ENCODE measurements at places on chromosomes 7 and 10.

DNA sequence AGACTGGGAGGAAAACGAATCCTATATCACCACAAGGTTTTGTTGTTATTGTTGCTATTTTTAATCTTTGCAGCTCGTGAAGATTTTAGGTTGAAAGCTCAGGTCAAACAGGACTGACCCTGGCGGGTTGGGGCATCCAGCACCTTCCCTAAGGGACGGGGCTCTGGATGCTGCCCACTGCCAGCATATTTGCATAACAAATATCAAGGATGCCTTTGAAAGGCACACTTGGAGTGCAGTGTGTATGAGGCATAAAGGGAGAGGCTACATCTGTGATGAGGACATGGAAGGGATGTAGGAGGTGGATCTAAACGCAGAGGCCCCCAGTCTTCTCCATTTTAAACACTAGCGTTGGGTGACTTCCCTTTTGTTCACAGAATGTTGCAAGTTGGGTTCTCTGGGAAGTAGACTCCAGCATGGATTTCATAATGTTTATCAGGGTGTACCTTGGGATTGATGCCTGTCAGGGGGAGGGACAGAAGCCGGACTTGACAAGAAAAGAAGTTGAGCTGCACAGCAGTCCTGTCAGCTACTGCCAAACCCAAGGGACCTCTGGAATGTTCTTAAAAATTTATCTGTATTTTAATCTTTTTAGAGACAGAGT lies 181.1 kb upstream of the IMMP2L start:
- DNase-seq, result no peak

DNA sequence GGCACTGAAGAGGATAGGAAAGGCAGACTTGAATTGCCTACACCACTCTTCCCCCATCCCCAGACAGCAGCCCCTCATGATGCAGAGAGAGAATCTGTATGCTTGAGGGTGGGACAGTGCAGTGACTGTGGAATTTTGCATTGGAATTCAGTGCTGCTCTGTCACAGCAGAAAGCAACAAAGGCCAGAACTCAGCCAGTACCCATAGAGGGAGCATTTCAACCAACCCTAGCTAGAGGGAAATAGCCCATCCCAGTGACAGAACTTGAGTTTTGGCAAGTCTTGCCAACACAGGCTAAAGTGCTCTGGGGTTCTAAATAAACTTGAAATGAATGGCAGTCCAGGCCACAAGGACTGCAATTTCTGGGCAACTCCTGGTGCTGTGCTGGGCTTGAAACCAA lies 80.4 kb downstream of the TES start:
- DNase-seq, result no peak

DNA sequence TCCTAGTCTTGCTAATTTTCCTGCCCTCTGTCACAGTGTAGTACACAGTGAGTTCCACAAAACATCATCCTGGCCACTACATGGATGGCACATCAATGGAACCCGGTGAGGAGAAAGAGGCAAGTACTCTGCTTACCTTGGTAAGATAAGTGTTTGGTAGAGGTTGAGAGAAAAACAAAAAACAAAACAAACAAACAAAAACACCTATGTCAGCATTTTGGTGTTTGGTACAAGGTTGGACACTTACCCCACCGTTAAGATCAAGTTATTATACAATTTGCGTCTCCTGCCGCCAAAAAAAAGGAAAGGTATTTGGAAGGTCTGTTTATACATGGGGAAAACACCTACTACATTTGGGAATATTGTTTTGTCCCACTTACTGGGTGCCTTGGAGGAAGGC lies 72.7 kb downstream of the ZNF248 start:
- no peak for DNase-seq

GRCh38 chr10:86770412-86770960 lies 14.1 kb downstream of the BMPR1A start:
- DNase-seq, result no peak

DNA sequence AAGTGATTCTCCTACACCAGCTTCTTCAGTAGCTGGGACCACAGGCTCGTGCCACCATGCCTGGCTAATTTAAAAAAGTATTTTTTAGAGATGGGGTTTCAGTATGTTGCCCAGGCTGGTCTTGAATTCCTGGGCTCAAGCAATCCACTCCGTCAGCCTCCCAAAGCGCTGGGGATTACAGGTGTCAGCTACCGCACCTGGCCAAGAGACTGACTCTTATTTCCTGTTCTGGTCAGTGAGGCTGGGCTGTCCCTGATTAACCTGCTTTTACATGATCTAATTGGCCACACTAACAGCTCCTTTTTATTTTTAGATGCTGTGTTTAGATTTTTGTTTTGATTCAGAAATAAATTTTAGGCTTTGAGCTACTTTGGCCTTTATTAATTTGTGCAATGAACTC lies 203.9 kb downstream of the NXPH1 start:
- no peak for DNase-seq

- DNase-seq, result no peak
Measured at GRCh38 chr7:29557954-29558353, 5.7 kb upstream of the PRR15 start.

GRCh38 chr10:24006741-24007140 lies 202.2 kb upstream of the KIAA1217 start:
- DNase-seq, result no peak

DNA sequence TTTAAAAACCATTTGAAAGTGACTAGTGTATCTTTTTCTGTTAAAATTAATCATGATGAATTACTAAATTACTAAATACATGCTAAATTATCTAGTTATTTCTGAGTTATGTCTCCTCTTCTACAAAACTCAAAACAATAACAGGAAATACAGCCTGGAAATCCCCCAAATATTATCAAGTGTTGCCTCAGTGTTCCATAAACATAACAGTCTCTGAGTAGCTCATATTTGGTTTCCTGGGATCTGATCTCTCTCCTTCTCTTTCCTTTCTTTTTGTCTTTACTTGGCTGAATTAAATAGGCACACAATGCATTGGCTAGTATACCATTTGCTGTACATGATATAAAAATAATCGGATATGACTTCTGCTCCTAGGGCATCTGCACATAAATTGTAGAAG lies 277.6 kb upstream of the IGFBP3 start:
- no peak for DNase-seq

DNA sequence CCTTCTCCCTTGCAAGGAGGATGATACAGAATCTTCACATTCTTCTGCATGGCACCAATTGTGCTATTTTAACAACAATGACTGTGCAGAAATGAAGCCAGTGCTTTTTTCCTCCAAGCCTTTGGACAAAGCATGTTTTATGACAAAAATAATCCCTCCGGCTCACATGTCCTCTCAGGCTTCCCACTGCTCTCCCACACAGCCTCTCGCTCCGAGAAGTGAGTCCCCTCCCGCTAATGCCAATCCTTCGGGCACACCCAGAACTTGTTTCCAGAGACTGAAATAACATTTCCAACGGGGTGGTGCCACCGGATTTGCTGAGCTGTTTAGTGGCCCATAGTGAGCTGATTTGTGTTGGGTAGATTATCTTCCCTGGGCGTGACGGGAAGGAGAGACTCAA lies 35.8 kb downstream of the RBM17 start:
- no peak for DNase-seq

DNA sequence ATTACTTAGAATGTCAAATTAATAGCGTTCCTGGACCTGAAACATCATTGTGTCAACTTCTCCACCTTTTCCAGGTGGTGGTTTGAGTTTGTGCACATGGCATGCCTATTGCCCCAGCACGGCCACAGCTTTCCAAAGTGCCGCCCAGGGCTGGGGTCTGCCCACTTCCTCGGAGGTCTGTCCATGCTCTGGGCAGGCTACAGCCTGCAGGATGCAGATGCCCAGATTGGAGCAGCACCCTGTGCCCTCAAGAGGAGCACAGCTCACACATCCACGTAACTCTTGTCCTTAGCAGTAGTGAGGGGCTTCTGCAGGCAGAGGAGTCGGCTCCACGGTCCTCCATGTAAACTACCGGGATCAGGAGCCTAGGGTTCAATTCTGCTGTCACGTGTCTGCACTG lies 238.6 kb downstream of the EBF3 start:
- DNase-seq, result no peak

GRCh38 chr7:84237533-84238173 lies 43.1 kb upstream of the SEMA3A start:
- no peak for DNase-seq

GRCh38 chr7:135420786-135421185 lies 89.1 kb downstream of the CNOT4 start:
- no peak for DNase-seq

DNA sequence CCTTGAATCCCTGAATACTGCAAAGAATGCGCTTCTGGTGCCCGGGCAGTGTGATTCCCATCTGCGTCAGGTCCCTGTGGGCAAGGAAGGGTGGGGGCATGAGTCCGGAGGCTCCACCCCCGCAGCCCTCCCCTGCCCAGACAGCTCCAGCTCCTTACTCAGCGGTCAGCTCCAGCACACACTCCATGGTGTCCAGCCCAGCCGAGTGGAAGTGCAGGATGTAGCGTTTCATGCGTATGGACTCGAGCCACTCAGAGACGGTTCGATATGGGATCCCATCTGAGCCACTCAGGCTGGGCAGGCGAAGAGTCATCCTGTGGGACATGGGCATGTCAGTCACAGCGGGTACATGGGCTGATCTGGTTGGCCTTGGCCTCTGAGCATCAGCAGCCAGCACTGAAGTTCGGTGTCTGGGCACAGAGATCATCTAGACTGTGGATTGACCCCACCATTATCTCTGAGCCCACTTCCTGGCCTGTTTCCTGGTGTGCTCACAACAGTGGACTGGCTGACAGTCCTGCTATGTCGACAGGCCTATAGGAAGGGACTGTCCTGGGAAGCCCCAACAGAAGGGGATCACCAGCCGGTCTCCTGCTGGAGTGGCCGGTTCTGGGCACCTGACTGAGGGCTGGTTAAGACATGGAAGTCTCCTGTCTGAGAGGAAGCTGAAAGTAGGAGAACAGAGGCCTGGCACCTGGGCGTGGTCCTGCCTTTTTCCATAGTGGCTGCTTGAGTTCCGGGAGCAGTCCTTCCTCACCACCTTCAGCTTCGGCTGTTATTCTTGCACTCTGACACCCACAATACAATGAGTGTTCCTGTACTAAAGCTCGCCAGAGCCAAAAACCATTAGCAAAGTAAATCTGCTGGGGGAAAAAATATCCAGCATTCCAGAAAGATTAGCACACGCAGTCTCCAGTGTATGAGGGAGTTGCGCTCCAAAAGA lies 10.6 kb downstream of the ZYX start:
- no peak for DNase-seq

GRCh38 chr7:19463581-19463980 lies 245.3 kb downstream of the POLR1F start:
- no peak for DNase-seq

DNA sequence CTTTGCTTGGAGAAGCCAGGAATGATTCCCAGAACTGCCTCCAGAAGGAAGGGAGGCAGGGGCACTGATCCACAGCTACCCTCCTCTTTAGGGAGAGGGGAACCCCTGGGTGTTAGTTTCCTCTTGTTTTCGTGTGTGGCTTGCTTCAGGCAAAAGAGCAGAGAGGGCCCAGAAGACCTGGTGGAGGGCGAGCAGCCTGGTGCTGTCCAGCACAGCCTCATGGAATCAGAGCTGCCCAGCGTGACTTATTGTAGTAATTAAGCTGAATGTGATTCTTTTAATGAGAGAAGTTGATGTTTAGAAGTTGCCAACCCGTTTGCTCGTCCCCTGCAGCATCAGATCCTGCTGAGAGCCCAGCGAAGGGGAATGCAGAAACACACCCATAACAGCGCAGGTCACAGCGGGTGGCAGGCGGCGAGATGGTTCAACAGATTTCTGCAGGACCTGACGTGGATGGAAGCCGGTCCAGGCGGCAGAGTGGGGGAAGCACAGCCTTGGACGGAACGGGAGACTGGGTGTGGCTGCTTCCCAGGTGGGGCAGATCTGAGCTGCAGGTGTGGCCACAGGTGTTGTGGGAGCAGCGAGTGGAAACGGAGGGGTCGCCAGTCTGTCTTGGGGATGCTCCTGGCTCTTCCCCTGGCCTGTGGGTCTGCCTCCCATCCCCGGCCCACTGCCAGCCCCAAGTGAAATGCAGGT lies 53.7 kb upstream of the SHH start:
- DNase-seq, result no peak

- DNase-seq, result no peak
Measured at GRCh38 chr7:33674804-33675411, 230.4 kb upstream of the BMPER start.

DNA sequence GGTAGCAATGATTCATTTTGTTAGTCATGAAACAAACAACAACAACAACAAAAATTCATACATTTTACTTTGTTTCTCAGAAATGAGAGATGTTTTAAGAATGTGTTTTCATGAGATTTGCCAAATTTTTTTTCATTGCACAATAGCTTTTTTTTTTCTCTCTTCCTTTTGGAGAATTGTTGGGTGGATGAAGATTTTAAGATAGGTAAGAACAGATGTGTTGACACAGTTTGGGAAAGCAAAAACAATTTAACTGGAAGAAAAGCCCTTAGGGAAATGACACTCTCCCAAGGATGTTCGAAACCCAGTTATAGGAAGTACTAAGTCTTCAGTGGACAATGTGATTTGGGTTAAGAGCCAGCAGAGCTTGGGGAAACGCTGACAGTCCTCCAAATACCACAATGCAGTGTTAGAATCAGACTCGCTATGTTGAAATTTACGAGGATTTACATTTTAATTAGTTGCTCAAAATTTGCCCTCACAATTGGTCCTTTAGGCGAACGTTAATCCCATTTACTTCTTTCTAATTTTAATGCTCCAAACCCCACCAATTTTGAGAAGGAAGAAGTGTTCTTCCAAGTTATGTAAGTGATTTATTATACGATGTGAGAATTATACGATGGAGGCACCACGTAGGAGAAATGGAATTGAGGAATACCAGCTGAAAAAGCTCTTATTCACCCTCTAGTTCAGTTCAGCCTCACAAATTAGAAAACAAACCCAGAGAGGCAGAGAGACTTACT lies 61.2 kb downstream of the HHEX start:
- DNase-seq, result no peak

- no peak for DNase-seq
Measured at GRCh38 chr7:49848211-49848841, 74.9 kb downstream of the VWC2 start.

- DNase-seq, result peak; percentile 42
Measured at GRCh38 chr10:119542988-119543813, 682 bp upstream of the RGS10 start.

GRCh38 chr7:1052031-1052818 lies 7.9 kb downstream of the GPR146 start:
- DNase-seq, result no peak

GRCh38 chr10:103619424-103620351 lies 126.2 kb downstream of the NEURL1 start:
- DNase-seq, result no peak

DNA sequence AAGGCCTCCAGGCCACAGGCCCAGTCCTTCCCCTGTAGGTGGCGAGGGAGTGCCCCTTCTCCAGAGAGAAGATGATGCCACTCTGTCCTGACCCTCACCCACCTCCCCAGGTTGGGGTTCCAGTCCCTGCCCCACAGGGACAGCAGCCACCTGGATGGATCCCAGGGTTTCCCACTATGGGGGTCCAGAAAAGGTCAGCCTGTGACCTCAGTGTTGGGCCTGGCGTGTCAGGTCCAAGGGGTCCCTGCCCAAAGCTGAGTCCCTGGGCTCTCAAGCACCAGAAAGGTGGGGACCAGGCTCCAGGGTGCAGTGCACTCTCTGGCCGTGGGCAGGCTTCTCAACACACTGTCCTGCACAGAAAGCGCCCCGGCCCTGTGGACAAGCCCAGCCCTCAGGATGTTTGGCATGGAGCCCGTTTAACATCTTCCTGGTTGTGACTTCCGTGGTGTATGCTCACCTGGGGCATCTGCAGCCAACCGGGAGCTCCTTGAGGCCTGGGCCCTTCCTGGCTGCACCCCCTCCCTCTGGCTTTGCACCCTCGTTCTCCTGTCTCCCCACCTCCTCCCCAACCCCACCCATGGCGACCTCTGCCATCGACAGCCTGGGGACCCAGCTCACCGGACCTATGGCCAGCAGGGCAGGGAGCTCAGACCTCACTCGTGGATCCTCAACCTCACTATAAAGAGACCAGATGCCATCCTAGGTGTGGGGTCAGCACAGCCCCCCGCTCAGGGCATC lies 58.3 kb upstream of the PPP2R2D start:
- DNase-seq, result no peak

Measured in effector CD4-positive, alpha-beta T cell (primary cell).